ENCODE measurements at places on chromosomes 7 and 10.

DNA sequence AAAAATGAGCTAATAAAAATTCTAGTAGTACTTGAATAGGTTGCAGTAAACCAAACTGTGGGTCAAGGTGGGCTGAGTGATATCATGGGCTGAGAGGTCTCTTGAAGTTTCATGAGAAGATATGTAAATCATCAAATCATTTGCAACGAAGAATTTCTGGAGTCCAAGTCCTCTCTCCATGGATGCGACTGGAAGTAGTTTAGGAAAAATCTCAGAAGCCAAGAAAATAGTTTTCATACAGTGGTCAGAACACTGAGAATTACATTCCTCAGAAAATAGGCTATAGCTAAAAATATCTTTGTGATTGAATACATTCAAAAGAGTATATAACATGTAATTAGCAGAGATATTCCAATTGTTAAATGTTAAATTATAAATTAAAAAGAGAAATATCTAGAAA is 3.6 kb upstream of the IFIT1 start:
- no peak for DNase-seq

DNA sequence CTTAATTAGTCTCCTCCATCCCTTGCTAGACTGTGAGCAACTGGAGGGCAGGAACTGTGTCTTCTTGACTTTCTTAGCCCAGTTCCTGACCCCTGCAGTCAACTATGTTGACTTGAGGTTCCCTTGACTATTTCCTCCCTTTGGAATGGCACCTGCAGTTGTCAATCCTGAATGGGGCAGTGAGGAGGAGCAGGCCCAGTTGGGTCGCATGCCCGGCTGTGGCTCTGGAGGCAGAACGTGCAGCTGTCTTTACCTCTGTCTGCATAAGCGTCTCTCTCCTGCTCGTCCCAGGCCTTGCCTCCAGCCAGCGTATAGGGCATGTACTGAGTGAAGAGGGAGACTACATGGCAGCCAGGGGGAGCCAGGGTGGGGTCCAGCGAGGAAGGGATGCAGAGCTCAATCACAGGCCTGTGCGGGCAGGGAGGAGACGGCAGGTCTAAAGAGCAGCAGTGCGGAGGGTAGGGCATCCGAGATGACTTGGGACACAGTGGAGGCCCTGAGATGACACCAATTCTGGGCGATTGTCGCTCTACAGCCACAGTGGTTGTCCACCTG is 26.8 kb downstream of the PYROXD2 start:
- DNase-seq, result no peak

GRCh38 chr10:66307826-66308225 is 618.0 kb upstream of the LRRTM3 start:
- DNase-seq, result no peak

- DNase-seq, result no peak
These were observed 180.9 kb downstream of the REEP3 start for GRCh38 chr10:63702092-63702491.

DNA sequence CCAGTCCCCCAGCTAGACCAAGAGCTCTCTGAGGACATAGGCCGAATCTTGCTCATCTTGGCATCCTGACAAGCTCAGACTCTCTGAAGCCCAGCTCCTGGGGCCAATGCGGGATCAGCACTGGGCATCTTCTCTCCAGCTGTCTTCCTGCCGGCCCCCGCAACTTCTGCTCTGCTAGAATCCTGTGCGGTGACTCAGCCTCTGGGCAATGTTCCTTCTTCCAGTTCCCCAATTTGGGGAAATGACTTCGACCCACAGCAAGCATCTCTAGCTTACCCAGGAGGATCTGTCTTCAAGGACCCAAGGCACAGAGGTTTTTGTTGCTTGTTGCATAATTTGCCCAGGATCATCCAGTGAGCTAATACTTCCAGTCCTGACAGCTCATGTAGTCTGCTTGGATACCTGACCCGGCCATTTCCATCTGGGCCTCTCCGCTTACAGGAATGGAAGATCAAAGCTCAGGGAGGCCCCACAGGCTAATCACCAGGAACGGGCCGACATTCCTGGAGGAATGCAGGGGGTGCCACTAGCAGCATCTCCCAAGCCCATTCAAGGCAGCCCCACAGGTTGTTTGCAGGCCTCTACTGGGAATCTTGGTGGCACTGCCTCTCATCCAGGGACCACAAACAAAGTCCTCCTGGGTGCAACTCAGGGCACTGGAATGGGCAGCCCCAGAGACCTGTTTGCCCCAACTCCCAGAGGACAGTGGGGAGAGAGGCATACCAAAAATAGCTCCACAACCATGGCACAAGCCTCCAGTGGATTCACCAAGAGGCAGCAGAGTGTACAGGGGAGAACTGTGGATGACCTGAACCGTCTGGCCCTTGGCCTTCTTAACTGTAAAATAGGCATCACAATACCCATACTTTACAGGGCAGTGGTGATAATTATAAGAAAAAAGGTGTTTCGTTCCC is 151.9 kb downstream of the NEURL1 start:
- DNase-seq, result peak; percentile 63

GRCh38 chr10:14389981-14390590 is 59.4 kb upstream of the FRMD4A start:
- no peak for DNase-seq

DNA sequence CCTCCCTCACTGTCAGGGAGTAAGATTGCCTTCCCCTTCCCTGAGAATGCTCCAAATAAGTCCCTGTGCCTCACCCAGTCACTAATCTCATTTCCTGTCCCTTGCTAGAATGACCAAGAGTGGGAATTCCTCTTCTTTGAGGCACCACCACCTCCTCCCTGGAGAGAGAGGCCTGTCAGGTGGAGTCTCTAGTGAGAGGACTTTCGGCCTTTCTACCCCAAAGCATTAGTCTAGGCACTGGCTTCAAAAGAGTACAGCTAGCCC is 145.0 kb downstream of the PTPN20 start:
- DNase-seq, result no peak

DNA sequence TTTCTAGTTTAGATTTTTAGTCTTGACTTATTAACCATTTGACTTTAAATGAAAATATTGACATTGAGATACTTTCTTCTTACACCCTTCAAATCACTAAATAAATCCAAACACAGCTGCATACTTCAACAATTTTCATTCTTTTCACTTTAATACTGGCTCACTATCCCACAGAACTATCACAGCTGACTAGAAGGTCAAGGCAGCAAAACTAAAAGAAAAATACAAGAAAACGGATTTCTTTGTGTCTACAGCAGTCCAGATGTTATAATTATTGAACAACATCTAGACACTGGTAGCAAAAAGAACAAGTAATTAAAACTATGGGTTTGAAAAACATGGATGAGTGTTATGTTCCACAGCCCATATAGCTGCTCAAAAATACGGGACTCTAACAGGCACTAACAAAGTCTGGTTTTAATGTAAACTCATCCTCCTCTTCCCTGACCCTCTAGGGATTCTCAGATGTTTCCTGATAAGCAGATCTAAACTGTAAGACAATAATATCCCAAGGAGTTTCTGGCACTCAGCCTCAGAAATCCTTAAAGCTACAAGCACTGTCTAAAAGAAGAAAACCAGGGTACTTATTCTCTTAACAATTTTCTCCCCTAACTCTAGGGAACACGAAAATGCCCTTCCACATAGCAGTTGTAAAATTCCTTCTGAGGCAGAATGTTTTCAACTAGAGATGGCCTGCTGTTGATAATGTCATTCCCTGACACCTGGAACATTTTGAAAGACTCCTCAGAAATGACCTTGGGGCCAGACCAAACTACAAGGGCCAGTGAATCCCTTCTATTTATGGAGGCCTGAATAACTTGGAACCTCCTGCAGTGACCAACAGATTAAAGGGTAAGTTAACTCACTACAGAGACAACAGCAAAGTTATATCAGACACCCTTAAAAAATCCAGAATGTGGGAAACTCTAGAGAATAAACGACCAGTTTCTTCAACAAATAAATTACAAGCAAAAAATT is 12.8 kb downstream of the DNMBP start:
- DNase-seq, result no peak

DNA sequence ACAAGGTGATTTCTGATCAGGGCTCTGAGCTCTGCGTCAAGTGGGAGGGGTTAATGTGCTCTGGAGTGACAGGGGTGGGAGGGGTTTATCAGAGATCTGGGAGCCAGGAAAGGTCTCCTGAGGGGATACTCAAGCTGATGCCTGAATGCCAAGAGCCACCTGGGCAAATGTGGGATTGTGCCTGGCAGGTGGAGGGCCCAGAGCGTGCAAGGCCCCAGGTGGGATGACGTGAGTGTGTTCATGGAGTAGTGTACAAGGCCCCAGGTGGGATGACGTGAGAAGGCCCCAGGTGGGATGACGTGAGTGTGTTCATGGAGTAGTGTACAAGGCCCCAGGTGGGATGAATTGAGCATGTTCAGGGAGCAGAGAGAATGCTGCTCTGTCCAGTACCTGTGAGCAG is 610.3 kb downstream of the PTPRN2 start:
- no peak for DNase-seq
